Suprapubic skin (tissue), 4 donors: ENCODE measurements at places on chromosomes 1 and 21.

GRCh38 chr1:203351037-203351625 is at the start of gene FMOD:
FMOD (minus strand) TSS chr1:203351122; CDS start chr1:203348270, 2,852 bp downstream.
- peak within 1 kb of the TSS; percentile 34 for H3K4me3 ChIP-seq
- H3K27ac ChIP-seq, result peak within 1 kb of the TSS; percentile 54
- no peaks in the 10 kb centered on the region for H3K36me3 ChIP-seq
- no peaks in the 10 kb centered on the region for H3K27me3 ChIP-seq

GRCh38 chr1:243628476-243628907 is 221.6 kb downstream of the AKT3 start:
- no peaks in the 10 kb centered on the region for H3K36me3 ChIP-seq
- H3K27me3 ChIP-seq, result no peaks in the 10 kb centered on the region
- no peak overlapping the region for H3K27ac ChIP-seq
- H3K4me1 ChIP-seq, result no peaks in the 10 kb centered on the region
- H3K4me3 ChIP-seq, result no peak overlapping the region
- DNase-seq, result no peak

DNA sequence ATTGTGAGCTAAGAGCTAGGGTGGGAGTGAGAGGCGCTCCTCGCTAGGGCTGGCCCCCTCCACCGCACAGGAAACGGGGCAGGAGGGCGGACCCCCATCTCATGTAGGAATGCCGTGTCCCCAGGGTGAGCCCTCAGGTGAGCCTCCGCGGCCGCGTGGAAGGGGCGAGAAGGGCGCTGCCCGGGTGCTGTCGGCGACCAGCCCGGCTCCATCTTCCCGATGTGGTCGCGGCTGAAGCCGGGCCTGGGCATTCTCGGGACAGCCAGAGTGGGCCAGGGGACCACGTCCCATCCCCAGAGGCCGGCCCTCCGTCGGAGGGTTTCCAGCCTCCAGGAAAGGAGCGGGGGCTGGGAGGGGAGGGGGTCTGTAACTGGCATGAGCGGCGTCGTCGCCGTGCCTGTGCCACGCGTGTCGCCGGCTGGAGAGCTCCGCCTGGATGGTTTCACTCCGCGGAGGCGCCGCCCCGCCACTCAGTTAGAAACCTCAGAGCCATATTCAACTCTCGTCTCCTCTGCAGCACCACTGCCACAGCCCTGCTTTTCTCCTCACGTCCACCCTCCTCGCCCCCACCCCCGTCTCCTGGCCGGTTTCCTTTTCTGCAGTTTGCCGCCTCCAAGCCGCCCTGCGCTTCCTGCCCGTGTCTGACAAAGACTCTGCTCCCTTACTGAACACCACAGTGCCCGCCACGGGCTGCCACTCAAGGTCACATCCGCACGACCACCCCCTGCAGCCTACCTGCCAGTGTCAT is at the start of gene TMEM269:
Gene TMEM269, plus strand, starts transcription at position 46 of the 748 bp plus-strand sequence. CDS start 4,903 bp downstream, outside the sequence.
- peaks cover 21% of the 10 kb centered on the region for H3K36me3 ChIP-seq
- peak; percentile 82 for DNase-seq
- H3K4me3 ChIP-seq, result peak within 1 kb of the TSS; percentile 51

DNA sequence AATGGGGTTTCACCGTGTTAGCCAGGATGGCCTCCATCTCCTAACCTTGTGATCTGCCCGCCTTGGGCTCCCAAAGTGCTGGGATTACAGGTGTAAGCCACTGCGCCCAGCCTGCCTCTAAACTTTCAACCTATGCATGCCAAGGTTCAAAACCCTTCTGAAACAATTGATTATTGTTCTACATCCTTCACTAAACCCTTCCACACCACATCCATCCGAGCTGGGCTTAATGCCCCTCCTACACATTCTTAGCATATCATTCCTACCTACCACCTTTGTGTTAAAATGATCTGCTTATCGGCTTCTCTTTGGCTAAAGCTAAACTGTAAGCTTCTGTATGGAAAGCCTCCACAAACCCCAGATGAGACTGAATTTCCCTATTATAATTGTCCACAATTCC is 40.8 kb upstream of the DOCK7 start:
- no peak overlapping the region for H3K4me3 ChIP-seq
- H3K4me1 ChIP-seq, result peaks cover 17% of the 10 kb centered on the region
- DNase-seq, result no peak
- H3K27ac ChIP-seq, result no peak overlapping the region
- H3K27me3 ChIP-seq, result no peaks in the 10 kb centered on the region
- H3K36me3 ChIP-seq, result no peaks in the 10 kb centered on the region

DNA sequence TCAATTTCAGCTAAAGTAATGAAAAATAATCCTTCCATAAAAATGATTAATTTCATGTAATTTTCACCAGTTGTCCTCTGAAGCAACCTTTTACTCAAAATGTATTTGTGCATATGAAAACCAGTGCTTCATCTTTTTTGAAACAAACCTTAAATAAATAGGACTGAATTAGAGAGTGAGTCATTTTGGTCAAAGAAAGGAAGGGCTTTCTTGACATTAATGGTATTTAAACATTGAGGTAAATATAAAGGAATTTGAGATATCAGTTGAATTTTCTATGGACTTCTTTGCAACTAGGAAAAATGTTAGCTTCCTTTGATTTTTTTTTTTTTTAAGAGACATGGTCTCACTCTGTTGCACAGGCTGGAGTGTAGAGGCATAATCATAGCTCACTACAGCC is 38.7 kb downstream of the SNX7 start:
- no peaks in the 10 kb centered on the region for H3K4me1 ChIP-seq
- DNase-seq, result no peak
- H3K36me3 ChIP-seq, result no peaks in the 10 kb centered on the region
- no peak overlapping the region for H3K27ac ChIP-seq
- no peaks in the 10 kb centered on the region for H3K27me3 ChIP-seq

DNA sequence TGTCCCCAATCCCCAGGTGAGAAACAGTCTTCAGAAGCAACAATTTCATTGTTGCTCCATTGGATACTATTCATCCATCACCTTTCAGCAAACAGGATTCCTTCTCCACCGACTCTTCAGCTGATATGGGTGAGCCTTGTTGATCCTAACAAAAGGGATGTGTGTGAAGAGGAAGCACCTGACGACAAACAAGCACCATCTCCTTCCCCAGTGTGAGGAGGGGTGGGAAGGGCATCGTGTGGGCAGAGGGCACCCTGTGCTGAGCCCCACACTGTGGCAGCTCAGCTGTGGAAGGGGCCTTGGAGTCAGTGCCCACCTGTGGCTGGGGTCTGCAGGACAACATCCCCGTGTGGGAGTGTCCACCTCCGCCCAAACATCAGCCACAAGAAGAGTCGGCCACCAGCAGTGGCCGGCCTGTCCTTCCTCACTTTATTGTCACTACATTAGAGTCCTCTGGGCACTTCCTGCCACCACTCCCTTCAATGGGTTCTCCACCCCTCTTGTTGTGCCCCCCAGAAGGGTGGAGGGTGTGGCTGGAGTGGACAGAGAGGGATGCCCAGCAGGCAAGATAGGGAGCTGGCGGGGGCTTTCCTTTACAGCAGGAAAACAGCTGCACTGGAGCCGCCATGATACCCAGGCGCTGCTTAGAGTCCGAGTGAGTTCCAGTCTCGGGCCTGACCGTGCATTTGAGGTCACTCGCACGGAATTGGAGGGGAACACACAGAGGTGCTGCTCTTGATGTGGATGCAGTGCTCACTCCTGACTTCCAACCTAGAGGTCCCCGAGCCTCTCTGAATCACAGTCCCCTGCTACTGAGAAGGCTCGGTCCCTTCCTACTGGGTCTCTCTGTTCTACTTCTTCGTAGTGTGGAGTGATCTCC is 40.9 kb downstream of the VPS26C start:
- DNase-seq, result no peak
- H3K4me3 ChIP-seq, result no peak overlapping the region
- H3K36me3 ChIP-seq, result peaks cover 77% of the 10 kb centered on the region
- no peak overlapping the region for H3K27ac ChIP-seq
- no peaks in the 10 kb centered on the region for H3K4me1 ChIP-seq

- H3K27ac ChIP-seq, result no peak overlapping the region
- H3K4me3 ChIP-seq, result no peak overlapping the region
- H3K27me3 ChIP-seq, result peaks cover 3% of the 10 kb centered on the region
- H3K4me1 ChIP-seq, result no peaks in the 10 kb centered on the region
- no peaks in the 10 kb centered on the region for H3K36me3 ChIP-seq
These were observed 29.9 kb downstream of the PSMG1 start for GRCh38 chr21:39153373-39153772.

- no peaks in the 10 kb centered on the region for H3K36me3 ChIP-seq
- no peak overlapping the region for H3K4me3 ChIP-seq
- peaks cover 9% of the 10 kb centered on the region for H3K27me3 ChIP-seq
- no peaks in the 10 kb centered on the region for H3K4me1 ChIP-seq
These were observed 94.1 kb downstream of the PGBD5 start for GRCh38 chr1:230332061-230332460.

GRCh38 chr1:196393742-196394141 is 214.5 kb downstream of the KCNT2 start:
- no peak overlapping the region for H3K27ac ChIP-seq
- H3K4me1 ChIP-seq, result no peaks in the 10 kb centered on the region
- peak; percentile 81 for DNase-seq
- H3K36me3 ChIP-seq, result no peaks in the 10 kb centered on the region

DNA sequence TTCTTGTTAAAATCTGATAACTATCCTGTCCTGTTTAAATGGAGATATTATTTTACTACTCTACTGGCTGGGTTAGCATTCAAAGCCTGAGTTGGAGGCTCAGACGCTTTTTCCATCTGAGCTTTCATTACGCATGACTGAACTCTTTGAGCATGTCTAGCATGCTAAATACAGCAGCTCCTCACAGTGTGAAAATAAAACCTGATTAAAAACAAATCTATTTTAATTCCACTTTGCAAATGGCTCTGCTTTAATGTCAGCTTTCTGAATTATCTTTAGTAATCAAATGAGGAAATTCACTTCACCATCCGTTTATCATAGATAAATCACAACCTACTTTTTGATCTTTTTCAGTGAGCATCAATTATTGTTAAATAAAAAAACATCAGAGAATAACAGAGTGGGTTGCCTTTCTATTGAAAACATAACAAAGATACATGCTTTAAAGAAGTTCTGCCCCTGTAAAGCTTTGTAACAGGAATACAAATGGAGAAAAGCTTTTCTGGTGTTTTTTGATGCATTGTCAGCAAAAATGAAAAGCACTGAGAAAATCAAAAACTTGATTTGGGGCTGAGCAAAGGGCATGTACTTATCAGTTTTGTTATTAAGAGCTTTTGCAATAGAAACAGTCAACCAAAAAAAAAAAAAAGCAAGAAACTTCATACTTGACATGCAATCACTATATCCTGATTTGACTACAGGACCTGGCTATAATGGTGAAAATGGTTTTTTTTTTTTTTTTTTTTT is 3.5 kb upstream of the SPEN start:
- no peak for DNase-seq
- no peak overlapping the region for H3K27ac ChIP-seq
- H3K27me3 ChIP-seq, result no peaks in the 10 kb centered on the region
- peaks cover 39% of the 10 kb centered on the region for H3K4me1 ChIP-seq
- H3K36me3 ChIP-seq, result no peaks in the 10 kb centered on the region
- no peak overlapping the region for H3K4me3 ChIP-seq

DNA sequence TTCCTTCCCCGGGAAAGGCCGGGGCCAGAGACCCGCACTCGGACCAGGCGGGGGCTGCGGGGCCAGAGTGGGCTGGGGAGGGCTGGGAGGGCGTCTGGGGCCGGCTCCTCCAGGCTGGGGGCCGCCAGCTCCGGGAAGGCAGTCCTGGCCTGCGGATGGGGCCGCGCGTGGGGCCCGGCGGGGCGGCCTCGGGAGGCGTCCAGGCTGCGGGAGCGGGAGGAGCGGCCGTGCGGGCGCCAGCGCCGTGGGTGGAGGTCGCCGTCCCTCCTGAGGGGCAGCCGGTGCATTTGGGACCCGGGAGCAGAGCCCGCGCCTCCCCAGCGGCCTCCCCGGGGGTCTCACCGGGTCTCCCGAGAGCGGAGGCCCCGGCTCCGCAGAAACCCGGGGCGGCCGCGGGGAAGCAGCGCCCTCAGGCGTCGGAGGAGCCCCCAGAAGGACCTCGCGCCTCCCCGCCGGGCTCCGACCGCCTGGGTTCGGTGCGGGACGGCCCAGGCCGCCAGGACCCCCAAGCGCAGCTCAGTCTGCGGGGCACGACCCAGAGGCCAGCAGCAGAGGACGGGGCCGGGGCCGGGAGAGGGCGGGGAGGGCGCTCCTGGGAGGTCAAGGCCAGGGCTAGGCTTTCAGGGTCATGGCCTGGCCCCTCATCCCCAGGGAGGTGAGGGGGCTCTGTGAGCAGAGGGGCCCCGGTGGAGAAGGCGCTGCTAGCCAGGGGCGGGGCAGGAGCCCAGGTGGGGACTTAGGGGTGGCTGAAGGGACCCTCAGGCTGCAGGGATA is 7.2 kb upstream of the SLX9 start:
- H3K27ac ChIP-seq, result peak overlapping the region; percentile 3
- H3K27me3 ChIP-seq, result peaks cover 60% of the 10 kb centered on the region
- DNase-seq, result no peak
- H3K4me3 ChIP-seq, result peak overlapping the region; percentile 48
